ENCODE measurements at places on chromosomes 12 and 14.

GRCh38 chr12:45343269-45344051, 127.6 kb downstream of the ANO6 start:
- DNase-seq = no peak

DNA sequence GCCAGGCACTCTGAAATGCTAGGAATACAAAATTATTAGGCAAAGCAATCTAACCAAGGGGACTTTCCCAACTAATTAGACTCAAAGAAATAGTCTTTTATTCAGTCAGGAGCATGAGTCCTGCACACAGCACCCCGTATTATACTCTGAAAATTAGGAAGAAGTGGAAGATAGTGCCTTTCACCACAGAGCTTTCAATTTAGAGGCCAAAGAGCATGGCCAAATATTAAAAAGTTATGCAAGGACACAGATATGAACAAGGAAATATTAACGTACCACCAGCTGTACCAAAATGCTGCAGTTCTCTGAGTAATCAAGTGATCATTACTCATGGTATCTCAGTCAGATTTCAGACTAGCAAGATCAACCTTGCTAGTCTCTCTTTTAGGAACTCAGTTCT, 22.6 kb upstream of the MDM2 start:
- DNase-seq = no peak

- DNase-seq = no peak
Measured at GRCh38 chr12:57940915-57941164, 527 bp upstream of the ATP23 start.

DNA sequence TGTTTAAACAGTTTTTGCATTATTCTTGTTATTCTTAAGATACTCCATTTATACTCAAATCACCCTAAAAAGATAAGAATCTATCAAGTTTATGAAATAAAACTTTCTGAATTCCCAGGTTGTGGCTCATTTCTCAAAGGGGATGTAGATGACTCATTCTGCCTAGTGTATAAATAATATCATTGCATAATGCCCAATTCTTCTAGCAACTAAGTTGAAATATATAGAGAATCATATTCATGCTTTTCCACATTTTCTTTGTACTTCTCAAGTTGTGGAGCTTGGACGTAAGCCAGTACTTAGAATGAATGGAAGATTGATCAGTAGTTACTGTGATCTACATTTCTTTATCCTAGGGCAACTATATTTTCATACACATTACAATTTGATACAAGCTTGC, 201.1 kb downstream of the PPFIA2 start:
- peak; percentile 25 for DNase-seq

Measured in skeletal muscle cell (primary cell).